ENCODE measurements at places on chromosomes 12 and 14. TPM values are rescaled to one million over a fixed set of nuclear protein-coding genes. Genes with fewer than 3 reads are reported as not detected.

Gene EID3
- 2.5 TPM for total RNA-seq

Gene SERPINA4
- total RNA-seq: not detected

Gene CLEC2A
- total RNA-seq: 3.5 TPM

Gene PTHLH
- not detected for total RNA-seq

DNA sequence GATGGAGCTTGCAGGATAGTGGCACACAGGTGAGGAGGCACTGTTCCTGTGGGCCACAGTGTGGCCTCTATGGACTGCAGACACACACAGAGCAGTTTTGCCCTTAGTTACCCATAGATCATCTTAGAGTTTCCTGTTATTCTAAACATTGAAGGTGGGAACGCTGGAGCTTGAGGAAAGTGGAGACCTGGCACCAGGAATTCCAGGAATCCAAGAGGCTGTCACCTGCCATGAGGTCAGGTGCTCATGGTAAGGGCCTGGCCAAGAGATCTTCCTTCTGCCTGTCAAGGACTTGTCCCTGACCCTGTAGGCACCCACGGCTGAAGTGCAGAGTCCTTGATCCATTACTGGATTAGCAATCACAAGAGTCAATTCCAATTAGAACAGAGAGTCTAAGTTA is 65.2 kb upstream of the ACTN1 start:
- no peaks in the 10 kb centered on the region for H3K36me3 ChIP-seq
- peaks cover 43% of the 10 kb centered on the region for H3K4me1 ChIP-seq
- DNase-seq: no peak

Gene ACVRL1
- total RNA-seq: 0.64 TPM

GRCh38 chr12:14340371-14340770 is 25.1 kb upstream of the ATF7IP start:
- H3K4me3 ChIP-seq: no peak overlapping the region
- H3K27ac ChIP-seq: no peak overlapping the region
- H3K4me1 ChIP-seq: no peaks in the 10 kb centered on the region
- no peaks in the 10 kb centered on the region for H3K27me3 ChIP-seq

- no peaks in the 10 kb centered on the region for H3K4me1 ChIP-seq
- no peak overlapping the region for H3K4me3 ChIP-seq
- peaks cover 38% of the 10 kb centered on the region for H3K36me3 ChIP-seq
Measured at GRCh38 chr12:10226086-10226485, 13.4 kb downstream of the GABARAPL1 start.

GRCh38 chr14:69879175-69880043 is at the start of gene SMOC1:
SMOC1 (plus strand) TSS chr14:69879416; CDS start chr14:69879679, 263 bp downstream.
- H3K36me3 ChIP-seq: no peaks in the 10 kb centered on the region
- H3K27me3 ChIP-seq: peaks cover 50% of the 10 kb centered on the region
- H3K4me3 ChIP-seq: peak within 1 kb of the TSS; percentile 79

- H3K27me3 ChIP-seq: peaks cover 4% of the 10 kb centered on the region
- peak overlapping the region; percentile 91 for H3K4me3 ChIP-seq
- H3K36me3 ChIP-seq: peaks cover 9% of the 10 kb centered on the region
- DNase-seq: peak; percentile 69
- H3K27ac ChIP-seq: peak overlapping the region; percentile 86
- H3K4me1 ChIP-seq: peaks cover 29% of the 10 kb centered on the region
Measured at GRCh38 chr12:26833743-26834490, 923 bp upstream of the ITPR2 start.

Gene IKZF4
- 13.6 TPM for total RNA-seq

Gene KCNC2
- total RNA-seq: not detected

- H3K4me3 ChIP-seq: no peak overlapping the region
- DNase-seq: no peak
- no peaks in the 10 kb centered on the region for H3K27me3 ChIP-seq
Measured at GRCh38 chr12:52284562-52285171, 6.7 kb downstream of the KRT81 start.

Gene SIX6
- 0.07 TPM for total RNA-seq

Gene NIN
- 28.8 TPM for total RNA-seq

DNA sequence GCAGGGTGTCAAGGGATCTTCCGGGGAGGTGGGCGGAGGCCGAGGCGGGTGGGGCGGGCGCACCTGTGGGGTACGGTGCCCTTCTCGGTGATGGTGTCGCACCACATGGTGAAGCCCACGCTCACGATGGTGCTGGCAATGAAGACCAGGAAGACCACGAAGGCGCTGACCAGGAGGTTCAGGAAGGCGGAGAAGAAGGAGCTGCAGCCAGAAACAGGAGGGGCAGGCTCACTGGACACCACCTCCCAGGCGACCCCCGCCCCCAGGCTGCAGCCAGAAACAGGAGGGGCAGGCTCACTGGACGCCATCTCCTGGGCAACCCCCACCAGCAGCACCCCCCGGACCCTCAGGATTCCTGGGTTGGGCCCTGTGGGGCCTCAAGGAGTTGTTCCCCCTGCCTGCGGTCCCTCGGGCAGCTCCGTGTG is 7.6 kb downstream of the TMEM179 start:
- H3K4me1 ChIP-seq: no peaks in the 10 kb centered on the region
- DNase-seq: no peak
- H3K36me3 ChIP-seq: no peaks in the 10 kb centered on the region

DNA sequence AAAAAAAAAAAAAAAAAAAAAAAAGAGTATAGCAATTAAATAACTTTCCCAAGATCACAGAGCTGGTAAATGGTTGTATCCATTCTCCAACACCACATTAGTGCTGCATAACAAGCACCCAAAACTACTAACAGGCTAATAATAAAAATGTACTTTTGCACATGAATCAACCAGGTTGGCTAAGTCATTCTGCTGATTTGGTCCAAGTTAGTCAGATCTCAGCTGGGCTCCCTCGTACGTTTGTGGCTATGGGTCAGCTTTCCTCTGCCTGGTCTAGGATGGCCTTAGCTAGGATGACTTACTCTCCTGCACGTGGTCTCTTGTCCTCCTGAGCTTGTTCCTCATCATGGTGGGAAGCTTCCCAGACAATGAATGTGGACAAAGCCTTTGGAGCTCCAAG is 7.9 kb upstream of the PLEKHG6 start:
- DNase-seq: no peak
- H3K4me1 ChIP-seq: peaks cover 6% of the 10 kb centered on the region
- H3K27me3 ChIP-seq: peaks cover 2% of the 10 kb centered on the region

- no peak overlapping the region for H3K4me3 ChIP-seq
- H3K27me3 ChIP-seq: no peaks in the 10 kb centered on the region
- no peaks in the 10 kb centered on the region for H3K4me1 ChIP-seq
Measured at GRCh38 chr14:26896447-26896846, 298.6 kb upstream of the NOVA1 start.

Gene KRT2
- total RNA-seq: not detected

- H3K36me3 ChIP-seq: peaks cover 29% of the 10 kb centered on the region
- H3K27ac ChIP-seq: no peak overlapping the region
- H3K4me3 ChIP-seq: no peak overlapping the region
- DNase-seq: no peak
Measured at GRCh38 chr12:19285793-19286448, 153.4 kb upstream of the AEBP2 start.

GRCh38 chr14:29016050-29016900 is 249.7 kb downstream of the FOXG1 start:
- peak; percentile 80 for DNase-seq
- H3K4me3 ChIP-seq: no peak overlapping the region
- no peaks in the 10 kb centered on the region for H3K36me3 ChIP-seq
- no peak overlapping the region for H3K27ac ChIP-seq

GRCh38 chr14:62079038-62079437 is 316.8 kb downstream of the SNAPC1 start:
- no peaks in the 10 kb centered on the region for H3K36me3 ChIP-seq
- no peak for DNase-seq
- H3K27ac ChIP-seq: no peak overlapping the region
- no peaks in the 10 kb centered on the region for H3K27me3 ChIP-seq

GRCh38 chr12:76690921-76691700 is 72.8 kb upstream of the ZDHHC17 start:
- peaks cover 20% of the 10 kb centered on the region for H3K4me1 ChIP-seq
- H3K36me3 ChIP-seq: no peaks in the 10 kb centered on the region
- no peak for DNase-seq
- H3K4me3 ChIP-seq: no peak overlapping the region

DNA sequence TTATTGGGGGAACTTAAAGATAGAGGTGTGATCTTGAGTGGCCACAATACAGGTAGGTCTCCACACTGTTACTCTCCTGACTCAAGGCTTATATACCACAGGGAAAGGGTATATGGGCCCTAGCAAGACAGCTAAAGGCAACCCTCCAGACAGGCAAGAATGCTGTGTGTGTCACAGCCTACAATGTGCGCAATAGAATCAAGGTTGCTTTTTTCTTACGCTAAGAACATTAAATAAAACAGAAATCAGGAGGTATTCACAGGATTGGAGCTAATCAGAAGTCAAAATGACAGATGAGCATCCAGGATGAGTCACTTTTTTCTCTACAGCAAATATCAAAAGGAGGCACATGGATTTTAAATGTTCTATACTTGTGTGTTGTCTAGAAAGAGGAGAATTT is 1797.9 kb upstream of the SEL1L start:
- no peak overlapping the region for H3K4me3 ChIP-seq
- H3K27ac ChIP-seq: no peak overlapping the region
- no peak for DNase-seq
- no peaks in the 10 kb centered on the region for H3K36me3 ChIP-seq
- H3K4me1 ChIP-seq: peaks cover 9% of the 10 kb centered on the region
- H3K27me3 ChIP-seq: no peaks in the 10 kb centered on the region

Gene TGM1
- 5.2 TPM for total RNA-seq

Gene CLECL1
- not detected for total RNA-seq

GRCh38 chr12:128976120-128976738 is 123.0 kb downstream of the GLT1D1 start:
- H3K36me3 ChIP-seq: peaks cover 56% of the 10 kb centered on the region
- no peak overlapping the region for H3K4me3 ChIP-seq
- no peaks in the 10 kb centered on the region for H3K4me1 ChIP-seq
- H3K27me3 ChIP-seq: peaks cover 9% of the 10 kb centered on the region
- peak; percentile 24 for DNase-seq
- H3K27ac ChIP-seq: no peak overlapping the region

DNA sequence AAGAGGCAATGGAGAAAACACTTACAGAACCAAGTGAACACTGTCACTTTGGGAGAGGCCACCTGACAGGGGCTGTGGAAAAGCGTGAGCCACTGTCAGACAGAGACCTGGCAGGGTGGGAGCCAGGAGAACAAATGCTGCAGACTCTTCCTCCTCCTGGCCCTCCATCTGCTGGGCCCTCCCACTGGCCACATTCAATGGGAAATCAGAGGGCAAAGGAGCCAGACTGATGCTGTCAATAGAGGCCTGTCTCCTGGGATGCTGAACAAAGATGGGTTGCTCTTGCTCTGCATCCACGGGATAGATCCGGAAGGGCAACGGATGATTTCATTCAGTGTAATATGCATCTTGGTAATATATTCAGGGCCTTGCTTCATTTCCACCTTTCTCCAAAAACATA is 44.9 kb upstream of the BCAT1 start:
- no peak overlapping the region for H3K27ac ChIP-seq
- no peaks in the 10 kb centered on the region for H3K36me3 ChIP-seq
- H3K27me3 ChIP-seq: no peaks in the 10 kb centered on the region
- no peaks in the 10 kb centered on the region for H3K4me1 ChIP-seq
- H3K4me3 ChIP-seq: no peak overlapping the region

DNA sequence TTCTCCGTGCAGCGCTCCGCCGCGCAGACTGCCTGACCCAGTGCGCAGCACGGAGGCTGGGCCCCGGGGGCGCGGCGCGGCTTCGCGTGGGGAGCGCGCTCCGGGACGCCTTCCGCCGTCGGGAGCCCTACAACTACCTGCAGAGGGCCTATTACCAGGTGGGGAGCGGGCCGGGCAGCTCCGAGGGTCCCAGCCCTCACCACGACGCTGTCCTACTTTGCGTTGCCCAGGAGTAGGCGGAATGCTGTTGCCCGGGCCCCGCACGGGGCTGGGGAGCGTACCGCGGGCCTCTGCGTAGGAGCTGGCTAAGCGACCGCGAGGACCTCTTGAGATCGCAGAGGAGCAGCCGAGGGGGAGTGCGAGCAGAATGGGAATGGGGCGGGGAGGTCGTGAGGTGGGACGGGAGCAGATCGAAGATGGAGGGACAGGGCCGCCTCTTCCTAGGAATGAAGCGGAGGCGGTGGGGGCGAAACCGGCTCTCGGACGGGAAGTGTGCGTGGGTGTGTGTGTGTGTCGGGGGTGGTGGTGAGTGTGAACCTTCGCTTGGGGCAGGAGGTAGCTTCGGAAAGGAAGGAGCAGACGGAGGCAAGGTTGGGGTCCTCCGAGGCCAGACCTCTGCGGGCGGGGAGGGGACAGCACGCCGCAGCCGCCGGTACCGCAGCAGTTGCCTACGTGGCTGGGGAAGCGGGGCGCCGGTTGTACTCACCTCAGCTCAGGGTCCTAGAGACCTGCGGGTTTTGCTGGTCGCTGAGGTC is 751 bp downstream of the P3H3 start:
- DNase-seq: peak; percentile 72
- peaks cover 31% of the 10 kb centered on the region for H3K36me3 ChIP-seq
- H3K27me3 ChIP-seq: peaks cover 25% of the 10 kb centered on the region
- H3K4me3 ChIP-seq: peak overlapping the region; percentile 99
- peaks cover 41% of the 10 kb centered on the region for H3K4me1 ChIP-seq
- peak overlapping the region; percentile 94 for H3K27ac ChIP-seq

Gene BAZ1A
- total RNA-seq: 21.2 TPM

- no peak for DNase-seq
- no peak overlapping the region for H3K27ac ChIP-seq
- peaks cover 65% of the 10 kb centered on the region for H3K27me3 ChIP-seq
- peak overlapping the region; percentile 36 for H3K4me3 ChIP-seq
- H3K36me3 ChIP-seq: no peaks in the 10 kb centered on the region
Measured at GRCh38 chr12:205026-205425, 8.9 kb downstream of the SLC6A12 start.

GRCh38 chr14:75370416-75371205 is 57.2 kb upstream of the JDP2 start:
- DNase-seq: no peak
- no peak overlapping the region for H3K27ac ChIP-seq
- no peak overlapping the region for H3K4me3 ChIP-seq
- peaks cover 3% of the 10 kb centered on the region for H3K27me3 ChIP-seq
- H3K4me1 ChIP-seq: no peaks in the 10 kb centered on the region
- peaks cover 3% of the 10 kb centered on the region for H3K36me3 ChIP-seq

Gene DDX24
- total RNA-seq: 140 TPM

Gene GALNT8
- total RNA-seq: 7.2 TPM

GRCh38 chr12:23921099-23921856 is 28.2 kb downstream of the SOX5 start:
- no peak for DNase-seq
- no peaks in the 10 kb centered on the region for H3K36me3 ChIP-seq
- H3K27me3 ChIP-seq: no peaks in the 10 kb centered on the region
- H3K4me3 ChIP-seq: no peak overlapping the region
- no peaks in the 10 kb centered on the region for H3K4me1 ChIP-seq

- H3K4me1 ChIP-seq: no peaks in the 10 kb centered on the region
- no peaks in the 10 kb centered on the region for H3K27me3 ChIP-seq
- H3K36me3 ChIP-seq: no peaks in the 10 kb centered on the region
- no peak overlapping the region for H3K4me3 ChIP-seq
- DNase-seq: no peak
- no peak overlapping the region for H3K27ac ChIP-seq
Measured at GRCh38 chr12:40393026-40393425, 168.2 kb downstream of the LRRK2 start.

- no peaks in the 10 kb centered on the region for H3K36me3 ChIP-seq
- H3K4me1 ChIP-seq: peaks cover 37% of the 10 kb centered on the region
- no peak overlapping the region for H3K27ac ChIP-seq
- DNase-seq: no peak
- no peaks in the 10 kb centered on the region for H3K27me3 ChIP-seq
Measured at GRCh38 chr14:26873362-26873960, 275.6 kb upstream of the NOVA1 start.

GRCh38 chr14:100644383-100644782 is 57.2 kb upstream of the BEGAIN start:
- H3K27me3 ChIP-seq: peaks cover 4% of the 10 kb centered on the region
- no peak overlapping the region for H3K27ac ChIP-seq
- no peak overlapping the region for H3K4me3 ChIP-seq
- no peaks in the 10 kb centered on the region for H3K36me3 ChIP-seq
- H3K4me1 ChIP-seq: peaks cover 9% of the 10 kb centered on the region

Gene CLEC9A
- not detected for total RNA-seq

Gene ETFBKMT
- 2.2 TPM for total RNA-seq

Data from WTC11 (cell line).